ENCODE measurements at places on chromosomes 3 and 15.

DNA sequence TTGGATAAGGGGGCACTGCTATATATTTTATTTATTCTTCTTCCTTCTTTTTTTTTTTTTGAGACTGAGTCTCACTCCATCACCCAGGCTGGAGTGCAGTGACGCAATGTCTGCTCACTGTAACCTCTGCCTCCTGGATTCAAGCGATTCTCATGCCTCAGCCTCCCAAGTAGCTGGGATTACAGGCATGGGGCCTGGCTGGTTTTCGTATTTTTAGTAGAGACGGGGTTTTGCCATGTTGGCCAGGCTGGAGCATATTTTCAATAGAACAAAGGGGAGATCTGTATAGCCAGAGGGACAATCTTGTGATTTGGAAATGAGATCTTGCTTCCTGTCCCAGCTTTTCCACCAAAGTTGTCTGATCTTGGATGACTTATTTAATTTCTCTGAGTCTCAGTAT is 133.1 kb upstream of the ABHD17C start:
- no peak for DNase-seq

- no peak for DNase-seq
Measured at GRCh38 chr15:64426845-64427465, 33.4 kb upstream of the ZNF609 start.

DNA sequence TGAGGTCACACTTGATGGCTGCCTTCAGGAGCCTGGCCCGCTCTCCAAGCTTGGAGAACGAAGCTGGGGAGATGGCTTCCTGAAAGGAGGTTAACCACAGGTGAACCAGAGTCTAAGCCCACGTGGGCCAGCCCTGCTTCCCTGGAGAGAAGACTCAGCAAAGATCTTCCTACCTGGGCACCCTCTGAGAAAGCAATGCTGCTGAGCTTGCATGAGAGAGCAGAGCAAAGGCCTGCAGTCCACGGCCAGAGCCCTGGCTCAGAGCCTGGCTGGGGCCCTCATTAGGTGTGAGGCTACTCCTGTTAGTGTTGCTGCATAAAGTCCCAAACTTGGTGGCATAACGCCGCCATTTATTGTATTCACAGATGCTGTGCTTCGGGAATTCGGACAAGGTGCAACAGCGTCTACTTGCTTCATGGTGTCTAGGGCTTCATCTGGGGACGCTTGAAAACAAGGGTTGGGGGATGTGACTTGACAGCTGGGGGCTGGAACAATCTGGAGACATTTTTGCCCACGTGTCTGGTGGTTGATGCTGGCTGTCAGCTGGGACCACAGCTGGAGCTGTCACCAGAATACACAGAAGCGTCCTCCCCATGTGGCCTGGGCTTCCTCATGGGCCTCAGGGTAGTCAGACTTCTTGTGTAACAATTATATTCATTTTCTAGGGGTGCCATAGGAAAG is 87.9 kb upstream of the MEF2A start:
- no peak for DNase-seq

- no peak for DNase-seq
Measured at GRCh38 chr3:105906836-105907235, 38.0 kb upstream of the CBLB start.

- no peak for DNase-seq
Measured at GRCh38 chr3:38308456-38308855, 26.4 kb downstream of the SLC22A14 start.

DNA sequence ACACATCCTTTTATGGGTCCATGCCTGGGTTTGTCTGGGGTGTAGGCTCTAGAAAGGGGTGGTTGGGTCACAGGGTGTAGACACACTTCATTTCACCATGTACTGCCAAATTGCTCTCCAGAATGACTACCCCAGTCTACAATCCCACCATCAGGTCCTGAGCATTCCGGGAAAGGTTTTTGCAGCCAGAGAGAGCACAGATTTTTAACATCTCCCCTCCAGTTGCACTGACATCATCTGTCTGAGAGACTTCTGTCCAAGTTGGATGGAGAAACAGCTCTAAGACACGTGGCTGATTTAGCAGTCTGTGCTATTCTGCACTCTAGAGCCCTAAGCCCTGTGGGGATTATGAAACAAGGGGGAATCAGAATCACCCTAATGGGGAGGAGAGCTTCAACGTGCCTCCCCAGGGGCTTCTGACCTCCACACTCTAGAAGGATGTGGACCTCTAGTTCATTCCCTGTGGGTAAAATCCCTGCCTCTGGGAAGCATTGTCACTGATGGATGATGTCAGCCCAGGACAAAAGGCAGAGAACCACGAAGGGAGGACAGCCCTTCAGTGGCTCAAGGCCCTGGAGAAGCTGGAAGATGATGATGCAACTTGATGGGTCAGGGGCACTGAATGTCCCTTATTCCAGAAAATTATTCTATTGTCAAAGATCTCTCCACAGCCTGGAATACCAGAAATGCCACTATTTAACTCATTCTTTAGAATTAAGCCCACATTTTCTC is 71.5 kb downstream of the CD200R1L start:
- DNase-seq = no peak

- DNase-seq = no peak
Measured at GRCh38 chr3:32208447-32208846, 30.0 kb upstream of the CMTM8 start.

DNA sequence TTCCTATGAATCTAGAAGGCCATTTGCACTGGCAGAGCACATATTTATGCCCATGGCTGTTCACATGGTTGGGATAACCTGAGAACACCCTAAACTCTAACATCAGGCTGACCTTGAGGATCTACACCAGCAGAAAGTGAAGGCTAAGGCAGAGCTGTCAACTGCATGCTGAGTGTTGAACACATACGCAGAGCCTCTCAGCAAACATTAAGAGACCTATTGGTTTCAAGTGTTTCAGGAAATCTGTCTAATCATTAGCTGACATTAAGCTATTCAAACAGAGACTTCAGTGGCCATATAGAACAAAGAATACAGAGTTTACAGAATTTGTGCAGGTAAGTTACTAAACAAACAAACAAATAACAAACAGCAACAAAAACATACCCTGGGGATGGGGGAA is 16.1 kb upstream of the SEC61A1 start:
- DNase-seq = no peak

DNA sequence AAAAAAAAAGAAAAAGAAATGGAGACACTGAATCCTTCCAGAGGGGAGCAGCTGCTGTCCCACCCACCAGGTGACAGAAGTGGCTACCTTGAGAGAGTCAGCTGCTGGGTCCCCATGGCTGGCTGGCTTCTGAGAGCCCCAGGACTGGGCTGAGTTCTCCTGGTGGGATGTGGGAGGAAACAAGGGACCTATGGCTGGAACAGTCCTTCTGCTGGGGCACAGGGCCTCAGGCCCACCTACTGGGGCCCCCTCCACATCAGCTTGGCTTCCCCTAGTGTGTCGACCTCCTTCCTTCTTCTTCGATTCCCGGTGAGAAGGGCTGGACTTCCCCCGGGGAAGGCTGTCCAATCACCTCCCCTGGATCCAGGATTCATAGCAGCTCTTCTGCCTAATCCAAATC is 32.3 kb downstream of the PRR20G start:
- no peak for DNase-seq

DNA sequence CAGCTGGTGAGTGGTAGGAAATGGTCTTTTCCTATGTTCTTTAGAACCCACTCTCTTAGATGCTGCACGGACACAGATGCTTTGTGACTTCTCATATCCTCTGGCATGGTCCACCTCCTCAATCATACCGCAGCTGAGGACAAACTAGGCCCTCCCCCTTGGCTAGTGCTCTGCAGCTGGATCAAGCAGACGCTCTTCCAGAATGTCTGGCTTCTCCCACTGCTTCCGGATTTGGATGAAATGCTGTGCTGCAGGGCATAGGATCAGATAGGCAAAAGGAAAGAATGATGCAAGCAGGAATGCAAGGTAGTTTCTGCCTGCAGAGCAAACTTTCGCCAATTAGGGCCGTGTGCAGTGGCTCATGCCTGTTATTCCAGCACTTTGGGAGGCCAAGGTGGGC is 75.7 kb upstream of the SLC4A7 start:
- DNase-seq = no peak

DNA sequence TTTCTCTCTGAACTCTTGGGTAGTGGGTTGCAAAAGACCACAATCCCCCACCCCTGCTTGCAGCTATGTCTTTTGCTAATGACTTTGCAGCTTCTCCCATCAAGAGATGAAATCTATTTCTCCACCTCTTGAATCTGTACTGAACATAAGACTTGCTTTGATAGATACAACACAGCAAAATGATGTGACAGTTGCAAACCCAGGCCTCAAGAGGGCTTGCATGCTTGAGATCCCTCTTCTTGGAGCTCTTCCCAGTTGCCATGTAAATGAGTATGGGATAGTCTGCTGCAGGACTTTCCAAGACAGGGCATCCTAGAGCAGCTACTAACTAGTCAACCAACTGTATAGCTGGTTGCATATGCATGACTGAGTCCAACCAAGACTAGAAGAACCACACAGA is 783.6 kb downstream of the PDCD6IP start:
- no peak for DNase-seq

GRCh38 chr3:4588466-4588865 is 95.3 kb downstream of the ITPR1 start:
- no peak for DNase-seq

- no peak for DNase-seq
Measured at GRCh38 chr15:40398413-40398873, 7.2 kb upstream of the IVD start.

DNA sequence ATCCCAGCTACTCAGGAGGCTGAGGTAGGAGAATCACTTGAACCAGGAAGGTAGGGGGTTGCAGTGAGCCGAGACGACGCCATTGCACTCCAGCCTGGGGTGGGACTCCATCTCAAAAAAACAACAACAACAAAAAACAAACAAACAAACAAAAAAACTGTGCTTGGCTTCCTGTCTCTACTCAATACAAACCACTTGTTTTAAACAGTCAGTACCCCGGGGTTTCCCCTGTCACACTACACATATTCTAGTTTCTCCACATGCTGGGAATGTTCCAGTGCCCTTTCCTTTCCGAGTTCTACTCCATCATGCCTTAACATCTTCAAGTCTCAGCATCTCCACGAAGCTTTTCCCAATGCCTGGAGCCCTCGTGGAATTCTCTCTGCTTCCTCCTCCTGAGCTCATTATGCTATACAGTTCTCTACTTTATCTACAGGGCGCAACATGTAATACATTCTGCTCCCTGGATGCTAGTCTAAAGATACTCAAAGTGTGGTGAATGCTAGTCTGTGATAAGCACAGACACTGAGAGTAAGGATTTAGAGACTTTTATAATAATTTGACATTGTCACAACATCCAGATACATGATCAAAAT is 7.8 kb downstream of the EMC3 start:
- no peak for DNase-seq

GRCh38 chr3:48130321-48130904 is 57.8 kb downstream of the CDC25A start:
- no peak for DNase-seq

DNA sequence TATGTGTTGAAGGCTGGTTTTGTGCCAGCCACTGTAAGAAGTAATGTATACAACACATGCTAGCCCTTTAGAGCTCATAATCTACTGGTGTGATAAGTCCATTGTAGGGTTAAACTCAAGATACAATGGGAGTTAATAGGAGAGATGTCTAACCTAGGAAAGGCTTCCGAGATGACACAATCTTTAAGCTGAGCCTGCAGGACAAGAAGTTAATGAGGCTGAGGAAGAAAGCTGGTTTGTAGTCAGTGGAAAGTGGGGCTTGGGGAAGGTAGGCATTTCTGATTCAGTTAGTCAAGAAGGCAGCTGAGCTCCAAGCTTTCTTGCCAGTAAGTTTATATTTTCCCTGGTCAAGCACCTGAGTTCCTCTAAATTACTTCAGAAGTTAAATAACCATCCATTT is 83.0 kb upstream of the TGFBR2 start:
- no peak for DNase-seq

DNA sequence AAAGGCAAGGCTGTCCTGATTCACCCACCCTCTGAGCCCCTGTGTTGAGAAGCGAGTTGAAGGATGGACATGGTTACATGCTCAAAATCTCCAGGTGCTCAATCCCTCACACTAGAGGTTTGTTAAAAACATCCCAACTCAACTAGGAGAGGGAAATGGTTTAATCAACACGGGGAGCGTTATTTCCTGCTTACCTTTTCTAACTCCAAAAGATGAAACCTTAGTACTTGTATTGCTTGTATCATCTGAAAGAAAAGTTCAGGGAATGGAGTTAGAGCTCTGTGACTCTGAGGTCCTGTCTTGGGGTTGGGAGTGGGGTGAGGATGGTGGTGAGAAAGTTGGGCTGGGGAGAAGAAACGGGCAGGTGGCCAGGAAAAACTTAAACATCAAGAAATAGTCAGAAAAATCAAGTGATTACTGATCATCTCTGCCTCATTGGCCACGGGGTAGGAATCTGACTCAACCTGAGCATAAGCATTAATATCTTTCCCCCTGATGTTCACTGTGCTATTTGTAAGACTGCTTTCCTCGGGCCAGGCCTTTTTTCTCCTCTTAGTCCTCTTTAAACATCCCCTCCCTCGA is 5.9 kb downstream of the MEIS2 start:
- no peak for DNase-seq

Measured in NCI-H2107 (cell line).